Astrocyte of the spinal cord (primary cell): ENCODE measurements at places on chromosomes 7 and 10.

- DNase-seq, result peak; percentile 95
These were observed 673.1 kb downstream of the TNS3 start for GRCh38 chr7:46908770-46909169.

DNA sequence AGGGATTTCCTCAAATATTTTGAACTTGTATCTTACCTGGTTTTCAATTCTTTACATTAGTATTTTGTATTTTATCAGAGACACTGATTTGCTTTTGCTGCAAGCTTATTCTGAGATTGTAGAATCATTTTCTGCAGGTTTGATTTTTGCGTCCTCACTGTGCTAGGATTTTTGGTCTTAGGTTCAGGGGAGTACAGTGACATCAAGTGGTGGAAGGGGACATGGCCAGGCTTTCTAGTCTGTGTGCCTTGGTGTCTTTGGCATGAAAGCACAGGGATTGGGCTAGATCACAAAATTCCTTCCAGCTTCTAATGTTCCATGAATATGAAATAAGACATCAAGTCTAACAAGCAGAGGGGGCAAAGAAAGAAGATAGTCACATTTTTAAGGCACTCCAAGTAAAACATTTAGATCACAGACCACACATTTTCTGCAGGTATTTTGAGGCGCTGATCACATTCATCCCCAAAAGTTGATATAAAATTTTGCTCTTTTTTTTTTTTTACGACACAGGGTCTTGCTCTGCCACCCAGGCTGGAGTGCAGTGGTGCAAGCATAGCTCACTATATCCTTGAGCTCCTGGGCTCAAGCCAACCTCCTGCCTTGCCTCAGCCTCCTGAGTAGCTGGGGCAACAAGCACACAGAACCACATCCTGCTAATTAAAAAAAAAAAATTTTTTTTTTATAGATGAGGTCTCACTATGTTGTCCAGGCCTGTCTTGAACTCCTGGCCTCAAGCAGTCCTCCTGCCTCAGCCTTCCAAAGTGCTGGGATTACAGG is 124.4 kb downstream of the PON1 start:
- peak; percentile 69 for DNase-seq

GRCh38 chr10:88262591-88263234 is 320.4 kb downstream of the RNLS start:
- no peak for DNase-seq

GRCh38 chr7:49789736-49790135 is 16.3 kb downstream of the VWC2 start:
- DNase-seq, result no peak

GRCh38 chr10:5506246-5506645 is 6.9 kb upstream of the CALML5 start:
- no peak for DNase-seq

DNA sequence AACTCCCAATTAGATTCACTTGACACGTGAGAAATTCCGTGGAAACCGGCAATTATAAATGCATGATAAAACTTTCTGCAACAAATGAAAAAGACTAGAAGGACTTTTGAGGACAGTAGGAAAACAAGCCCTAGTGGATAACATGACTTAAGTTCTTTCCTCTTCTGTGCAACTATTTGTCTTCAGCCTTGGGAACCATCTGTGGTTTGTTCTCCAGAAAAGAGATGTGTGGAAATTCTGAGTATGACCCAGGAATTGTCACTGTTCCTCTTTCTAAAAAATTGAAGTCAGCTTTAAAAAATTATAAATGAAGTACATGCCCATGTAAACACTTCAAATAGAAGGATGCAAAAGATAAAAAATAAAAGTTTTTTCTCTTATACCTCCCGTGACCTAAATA is 128.6 kb upstream of the SVIL start:
- no peak for DNase-seq

DNA sequence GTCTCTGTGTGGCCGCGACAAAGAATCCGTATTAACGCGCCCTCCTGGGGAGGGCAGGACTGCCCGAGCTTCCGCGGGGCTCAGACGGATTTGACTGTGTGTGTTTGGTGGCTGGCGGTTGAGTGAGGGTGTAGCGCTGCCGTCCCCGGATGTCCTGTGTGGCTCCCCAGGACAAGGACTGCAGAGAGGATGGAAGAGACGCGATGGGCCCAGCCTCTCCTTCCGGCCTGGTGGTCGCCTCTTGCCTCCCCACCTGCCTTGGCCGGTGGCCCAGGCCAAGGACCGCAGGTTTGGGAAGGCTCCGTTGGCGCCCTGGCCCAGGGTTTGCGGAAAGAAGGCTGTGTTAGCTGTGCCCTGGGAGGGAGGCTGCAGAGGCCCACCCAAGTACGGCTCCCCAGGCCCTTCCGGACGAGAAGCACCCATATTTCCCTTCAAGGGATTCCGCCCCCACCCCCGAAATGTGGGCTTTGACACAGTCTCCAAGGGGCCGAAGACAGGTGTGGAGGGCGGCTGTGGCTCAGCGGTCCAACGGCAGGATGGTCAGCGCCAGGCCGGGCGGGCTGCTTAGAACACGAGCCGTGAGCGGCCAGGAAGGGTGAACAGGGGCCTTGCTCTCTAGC is 2.3 kb downstream of the UNCX start:
- DNase-seq, result no peak

DNA sequence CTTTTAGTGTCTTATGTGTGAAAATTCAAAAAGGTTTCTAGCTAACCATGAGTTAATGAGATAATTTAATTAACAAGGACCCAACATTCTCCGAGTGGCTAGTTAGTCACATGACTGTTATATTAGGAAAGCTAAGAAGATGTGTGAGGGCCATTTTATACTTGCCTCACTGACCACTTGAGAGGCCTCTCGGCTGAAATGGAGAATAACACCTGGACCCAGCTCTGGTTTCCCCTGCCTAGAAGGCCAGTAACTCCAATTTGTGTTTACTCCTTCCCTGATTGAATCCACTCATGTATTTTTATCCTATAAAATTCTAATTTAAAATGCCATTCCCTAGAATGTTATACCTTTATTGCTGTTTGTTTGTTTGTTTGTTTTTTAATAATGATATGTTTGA is 1091.2 kb downstream of the KCNMA1 start:
- DNase-seq, result no peak

DNA sequence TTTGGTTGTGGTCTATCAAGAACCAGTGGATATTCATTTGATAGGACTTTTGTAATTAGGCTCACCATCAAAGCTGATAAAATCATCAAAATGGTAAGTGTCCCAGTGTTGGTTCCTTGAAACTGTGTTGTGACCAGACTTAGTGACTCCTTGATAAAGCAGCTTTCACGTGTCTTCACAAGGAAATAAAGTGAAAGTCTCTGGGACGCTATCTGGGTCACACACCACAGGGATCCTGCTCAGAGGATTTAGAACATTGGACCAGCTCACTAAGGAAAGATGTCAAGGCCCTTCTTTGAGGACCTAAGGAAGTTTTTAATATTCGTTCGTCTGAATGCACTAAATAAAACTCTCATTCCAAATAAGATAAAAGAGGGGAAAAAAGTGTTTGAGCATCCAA is 193.1 kb downstream of the RNLS start:
- no peak for DNase-seq

DNA sequence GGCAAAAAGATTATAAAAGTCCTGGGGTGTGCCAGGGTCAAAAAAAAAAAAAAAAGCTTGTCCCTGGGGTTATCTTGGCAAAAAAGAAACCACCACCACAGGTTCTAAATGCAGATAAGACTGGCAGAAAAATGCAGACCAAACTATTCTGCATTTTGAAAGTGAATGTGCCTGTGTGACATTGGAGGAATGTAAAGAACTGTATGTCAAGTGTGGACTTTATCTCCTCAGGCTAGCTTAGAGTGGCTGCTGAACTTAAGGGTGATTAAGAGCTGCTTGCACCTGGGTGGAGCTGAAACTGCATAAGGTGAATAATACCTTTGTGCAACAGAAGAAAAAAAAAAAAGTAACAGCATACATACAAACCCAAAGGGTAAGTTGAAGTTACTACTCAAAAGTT is 1.3 kb upstream of the NAPEPLD start:
- DNase-seq, result no peak

DNA sequence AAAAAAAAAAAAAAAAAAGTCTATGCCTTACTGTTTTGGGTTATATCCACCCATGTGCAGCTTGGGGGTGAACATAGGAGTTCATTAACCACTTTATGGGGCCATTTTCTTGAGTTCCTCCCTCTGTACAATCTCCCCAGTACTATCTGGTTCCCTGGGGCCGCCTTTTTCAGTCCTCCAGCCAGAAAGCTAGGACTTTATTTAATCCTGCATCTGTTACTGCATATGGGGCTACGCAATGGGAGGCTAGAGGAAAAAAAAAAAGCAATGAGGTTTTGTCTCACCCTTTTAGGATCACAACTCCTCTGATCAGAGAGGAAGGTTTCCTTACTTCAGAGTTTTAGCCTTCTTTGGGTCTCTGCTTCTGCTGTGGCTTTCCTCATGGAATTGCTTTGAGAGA is 51.0 kb downstream of the BTRC start:
- DNase-seq, result no peak

GRCh38 chr7:31850601-31851000 is 163.6 kb downstream of the PPP1R17 start:
- no peak for DNase-seq

DNA sequence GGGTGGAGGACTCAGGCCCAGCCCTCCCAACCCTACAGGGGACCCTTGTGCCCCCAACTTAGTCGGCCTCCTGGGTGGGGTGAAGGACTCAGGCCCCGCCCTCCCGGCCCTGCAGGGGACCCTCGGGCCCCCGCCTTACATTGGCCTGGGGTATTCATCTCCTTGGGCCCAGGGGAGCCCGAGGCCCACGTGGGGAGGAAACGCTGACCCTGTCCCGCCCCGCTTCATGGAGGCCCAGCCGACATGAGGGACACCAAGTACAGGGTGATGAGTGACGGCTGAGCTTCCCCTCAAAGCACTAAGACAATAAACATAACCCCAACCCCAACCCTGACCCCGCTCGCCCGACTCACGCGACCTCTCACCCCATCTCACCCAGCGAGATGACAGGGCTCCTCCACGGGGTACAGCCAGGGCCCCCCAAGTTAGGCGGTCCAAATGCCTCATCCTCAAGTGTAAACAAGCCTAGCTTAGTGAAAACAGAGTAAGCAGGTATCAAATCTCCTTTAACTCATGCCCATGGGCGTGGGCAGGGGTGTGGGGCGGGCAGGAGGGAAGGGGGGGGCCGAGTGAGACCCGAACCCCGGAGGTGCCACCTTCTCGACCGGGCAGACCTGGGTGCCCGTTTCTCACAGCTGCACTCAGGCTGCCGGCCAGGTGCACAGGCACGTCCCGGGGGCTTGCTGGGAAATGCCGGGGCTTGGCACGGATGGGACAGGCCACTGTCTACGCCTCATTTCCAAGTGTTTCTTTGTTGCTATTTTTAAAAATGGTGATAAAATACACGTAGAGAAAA is 8.2 kb downstream of the CYP2W1 start:
- no peak for DNase-seq

GRCh38 chr7:98066934-98067507 is 39.6 kb upstream of the LMTK2 start:
- DNase-seq, result no peak

- DNase-seq, result no peak
These were observed 87.7 kb downstream of the TNS3 start for GRCh38 chr7:47493976-47494911.

GRCh38 chr7:98831641-98832221 is 38.1 kb downstream of the TMEM130 start:
- peak; percentile 17 for DNase-seq

GRCh38 chr7:140597428-140597949 is 43.1 kb downstream of the DENND2A start:
- no peak for DNase-seq

- no peak for DNase-seq
These were observed 63.1 kb upstream of the CNTNAP2 start for GRCh38 chr7:146053492-146053891.

GRCh38 chr10:77820349-77820748 is 106.2 kb downstream of the DLG5 start:
- no peak for DNase-seq

DNA sequence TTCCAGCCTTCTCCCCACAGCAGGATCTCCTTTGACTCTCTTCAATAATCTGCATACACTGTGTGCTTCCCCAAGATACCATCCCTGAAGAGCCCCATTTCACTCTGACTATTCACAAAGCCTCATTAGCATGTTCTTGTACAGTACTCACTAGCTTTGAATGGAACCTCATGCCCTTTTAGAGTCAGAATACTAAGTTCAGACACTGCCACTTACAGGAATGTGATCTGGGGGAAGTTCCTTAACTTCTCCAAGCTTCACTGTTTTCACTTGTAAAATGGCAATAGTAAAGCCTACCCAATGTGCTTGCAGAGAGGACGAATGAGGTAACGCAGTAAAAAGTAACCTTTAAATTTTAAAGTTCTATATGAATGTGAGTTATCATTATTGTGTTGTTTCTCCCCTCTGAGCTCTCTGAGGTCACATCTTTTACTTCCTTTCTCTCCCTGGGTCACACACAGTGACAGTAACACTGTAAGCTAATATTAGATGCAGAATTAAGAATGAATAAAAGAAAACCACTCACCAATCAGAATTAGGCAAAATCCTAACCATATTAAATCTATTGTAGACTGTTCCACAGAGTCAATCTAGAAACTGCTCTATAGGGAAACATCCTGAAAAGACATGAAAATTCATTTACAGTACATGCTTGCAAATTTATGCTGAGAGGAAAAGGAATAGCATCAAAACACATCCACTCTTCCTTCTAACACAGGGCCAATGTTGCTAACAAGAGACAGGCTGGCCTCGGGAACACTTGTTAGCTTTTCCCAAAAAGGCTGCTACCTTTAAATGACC is 64.2 kb upstream of the IL6 start:
- no peak for DNase-seq

GRCh38 chr7:131896165-131896863 is 339.9 kb upstream of the PODXL start:
- no peak for DNase-seq

GRCh38 chr10:116915340-116915739 is 66.0 kb downstream of the ENO4 start:
- no peak for DNase-seq

GRCh38 chr10:44913350-44914081 is 2.4 kb downstream of the TMEM72 start:
- DNase-seq, result no peak

DNA sequence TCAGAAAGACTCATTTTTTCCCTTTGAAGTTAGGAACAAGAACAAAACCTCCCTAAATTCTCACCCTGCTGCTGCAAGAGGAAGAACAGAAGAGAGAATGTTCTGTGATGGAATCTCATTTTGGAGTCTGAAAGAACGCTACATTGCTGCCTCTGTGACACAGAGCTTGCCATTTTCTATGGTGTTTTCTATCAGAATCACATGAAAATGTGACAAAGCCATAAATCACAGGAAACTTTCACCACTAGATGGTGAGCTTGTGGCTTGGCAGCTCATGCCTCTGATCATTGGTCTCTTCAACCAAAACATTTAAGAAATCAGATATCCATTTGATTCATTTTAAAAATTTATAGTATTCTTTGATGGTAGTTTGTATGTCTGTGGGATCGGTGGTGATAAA is 82.9 kb downstream of the CADPS2 start:
- DNase-seq, result peak; percentile 15

- DNase-seq, result peak; percentile 88
These were observed 1.7 kb downstream of the SCRN1 start for GRCh38 chr7:29987811-29988317.

GRCh38 chr7:120987683-120988590 is 574 bp upstream of the CPED1 start:
- DNase-seq, result peak; percentile 97
